ENCODE measurements at places on chromosomes 2 and 18.

GRCh38 chr2:226466589-226466988, 333.0 kb downstream of the IRS1 start:
- no peak for DNase-seq

DNA sequence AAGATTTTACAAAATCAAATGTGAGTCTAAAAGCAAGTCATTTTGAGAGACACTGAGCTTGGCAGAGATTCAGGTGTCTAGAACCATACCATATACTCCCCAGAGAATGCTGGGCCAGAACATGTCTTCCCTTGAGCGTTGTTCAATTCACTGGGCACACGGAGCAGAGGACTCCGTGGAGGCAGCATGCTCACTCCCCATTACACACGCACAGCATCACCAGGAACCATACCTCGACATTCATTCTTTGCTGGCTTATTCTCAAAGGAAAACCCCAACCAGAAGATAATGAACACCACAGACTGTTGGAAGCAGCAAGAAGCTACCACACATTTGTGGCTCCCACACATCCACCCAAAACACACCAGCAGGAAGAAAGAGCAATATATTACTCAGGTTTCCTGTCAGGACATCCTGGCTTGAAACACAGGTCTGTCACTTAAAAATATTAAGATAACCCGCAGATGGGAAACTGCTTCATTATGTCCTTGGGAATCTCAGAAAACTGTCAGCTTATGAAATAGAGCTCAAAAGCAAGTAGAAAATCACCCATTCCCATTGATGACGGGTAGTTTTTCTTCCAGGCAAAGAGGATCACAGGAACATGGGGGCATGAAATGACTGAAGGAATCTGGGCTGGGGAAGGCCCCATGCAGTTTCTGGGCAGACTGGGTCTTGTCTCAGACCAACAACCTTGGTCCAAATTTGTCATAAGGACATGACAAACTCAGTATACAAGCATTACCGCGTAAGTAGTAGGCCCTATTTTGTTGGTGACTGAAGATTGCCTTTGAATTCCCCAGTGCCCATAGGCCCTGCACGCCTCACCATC, 46.4 kb downstream of the PCBP1 start:
- DNase-seq, result peak; percentile 32

GRCh38 chr2:218217360-218218267, 625 bp downstream of the ARPC2 start:
- peak; percentile 73 for DNase-seq

DNA sequence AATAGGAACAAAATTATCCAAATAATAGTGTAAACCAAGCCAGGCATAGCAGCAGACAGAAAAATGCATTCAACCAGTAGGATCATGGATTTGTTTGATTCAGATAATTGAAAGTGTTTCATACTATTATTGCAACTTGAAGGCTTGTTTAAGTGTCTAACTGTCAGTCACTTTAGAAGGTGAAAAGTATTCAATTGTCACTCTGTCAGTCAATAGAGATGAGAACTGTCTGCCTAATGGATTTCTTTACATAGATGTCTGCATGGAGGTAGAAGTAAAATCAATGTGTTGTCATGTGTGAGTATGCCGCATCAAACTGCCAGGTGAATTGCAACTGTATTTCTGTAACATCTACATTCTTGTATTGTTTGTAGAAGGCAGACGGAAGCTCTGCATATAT, 65.0 kb downstream of the ZNF407 start:
- no peak for DNase-seq

DNA sequence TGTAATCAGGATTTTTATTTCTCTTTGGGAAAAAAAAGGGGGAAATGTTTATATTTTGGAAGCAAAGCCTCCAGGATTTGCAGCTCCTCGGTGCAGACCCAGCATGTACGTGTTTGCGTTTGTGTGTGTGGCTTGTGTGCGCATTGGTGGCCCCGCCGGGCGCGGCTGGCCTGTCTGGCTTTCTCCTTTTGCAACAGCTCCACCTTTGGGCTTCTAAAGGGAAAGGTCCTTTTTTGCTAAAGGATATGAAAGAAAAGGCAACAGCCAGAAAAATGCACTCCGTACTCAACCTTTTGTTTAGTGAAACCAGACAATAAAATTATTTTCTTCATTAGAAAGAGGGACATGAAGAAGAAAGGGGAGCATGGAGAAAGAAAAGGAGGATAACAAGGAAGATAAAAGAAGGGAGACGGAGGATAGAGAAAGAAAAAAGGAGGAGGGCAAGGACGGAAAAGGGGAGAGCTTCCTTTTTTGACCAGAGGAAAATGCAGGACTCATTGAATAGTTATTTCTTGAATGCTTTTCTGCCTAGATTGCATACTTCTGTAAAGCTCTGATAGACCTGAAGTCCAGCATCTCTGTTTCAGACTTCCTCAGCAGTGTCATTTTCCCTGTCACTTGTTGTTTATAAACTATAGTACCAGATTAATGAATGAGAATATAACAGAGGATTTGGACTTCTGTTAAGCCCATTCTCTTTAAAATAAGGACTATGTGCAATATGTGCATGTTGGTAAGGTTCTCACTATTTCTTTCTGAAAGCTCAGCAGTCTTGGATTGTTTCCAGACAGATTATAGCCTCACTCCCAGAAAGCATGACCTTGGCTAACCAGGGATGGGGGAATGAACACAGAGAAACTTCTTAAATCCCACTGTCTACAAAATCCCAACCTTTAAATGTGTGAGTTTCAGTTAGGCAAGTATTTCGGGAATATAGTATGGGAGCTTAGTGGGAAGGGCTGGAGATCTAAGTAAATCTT, 563.1 kb upstream of the PIK3C3 start:
- DNase-seq, result peak; percentile 41

DNA sequence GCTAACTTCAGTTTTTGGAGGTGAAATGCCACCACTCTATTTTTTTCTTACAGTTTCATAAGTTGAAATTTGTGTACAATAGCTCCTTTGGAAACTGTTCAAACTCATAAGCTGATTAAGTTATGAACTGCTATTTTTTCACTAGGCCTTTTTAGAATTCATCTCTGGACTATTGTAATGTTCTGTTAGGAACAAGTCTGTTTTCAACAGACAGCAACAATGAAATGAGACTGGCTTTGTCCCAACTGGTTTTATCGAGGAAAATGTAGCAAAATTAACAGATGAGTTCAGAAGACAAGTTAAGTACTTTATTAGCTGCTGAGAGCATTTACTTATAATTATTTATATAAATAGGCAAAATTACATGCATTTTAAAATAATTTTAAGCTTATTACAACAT, 310.6 kb downstream of the ZNF804A start:
- no peak for DNase-seq

- no peak for DNase-seq
Observed at GRCh38 chr18:45284851-45285250, 330.4 kb upstream of the SLC14A2 start.

DNA sequence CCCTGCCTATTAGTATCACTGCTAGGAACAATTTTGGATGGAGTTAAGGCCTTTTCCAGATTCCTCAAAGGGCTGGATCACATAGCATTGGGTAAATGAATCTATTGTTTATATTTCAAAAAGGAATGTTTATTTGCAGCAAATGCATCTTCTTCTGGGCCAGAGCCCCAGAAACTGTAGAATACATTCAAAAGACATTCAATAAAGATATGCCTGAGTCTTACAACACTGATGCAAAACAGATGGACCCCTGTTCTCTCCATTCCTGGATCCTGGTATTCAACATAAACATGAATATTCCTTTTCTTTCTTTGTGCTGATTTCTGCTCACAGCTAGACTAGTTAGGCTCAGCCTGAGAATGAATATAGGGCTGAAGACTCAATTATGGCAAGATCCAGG, 227.2 kb upstream of the KLHL29 start:
- DNase-seq, result no peak

DNA sequence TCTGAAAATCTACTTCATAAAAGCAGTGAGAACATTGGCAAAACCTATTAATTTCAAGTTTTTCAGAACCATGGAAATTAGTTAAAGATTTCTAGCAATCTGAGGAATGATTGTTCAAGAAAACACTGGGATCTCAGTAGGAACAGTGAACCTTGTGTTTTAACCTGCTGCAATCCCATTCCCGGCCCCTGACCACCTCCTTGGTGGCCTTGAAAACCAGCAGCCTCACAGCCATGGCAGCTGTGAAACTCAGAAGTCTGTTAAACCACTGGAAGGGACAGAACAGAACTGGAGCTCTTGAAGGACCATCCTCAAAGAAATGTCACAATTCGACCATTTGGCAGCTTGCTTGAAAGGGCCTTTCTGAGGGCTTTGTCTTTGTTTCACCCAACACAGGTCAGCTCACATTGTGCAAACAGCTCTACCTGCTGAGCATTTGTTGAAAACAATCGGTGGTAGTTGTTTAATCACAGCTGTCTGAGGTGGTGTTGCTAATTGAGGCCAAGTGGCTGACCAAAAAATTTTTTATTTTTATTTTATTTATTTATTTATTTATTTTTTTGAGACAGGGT, 25.8 kb downstream of the NEDD4L start:
- no peak for DNase-seq

- DNase-seq, result no peak
Observed at GRCh38 chr2:178008636-178009289, 63.8 kb downstream of the PDE11A start.

DNA sequence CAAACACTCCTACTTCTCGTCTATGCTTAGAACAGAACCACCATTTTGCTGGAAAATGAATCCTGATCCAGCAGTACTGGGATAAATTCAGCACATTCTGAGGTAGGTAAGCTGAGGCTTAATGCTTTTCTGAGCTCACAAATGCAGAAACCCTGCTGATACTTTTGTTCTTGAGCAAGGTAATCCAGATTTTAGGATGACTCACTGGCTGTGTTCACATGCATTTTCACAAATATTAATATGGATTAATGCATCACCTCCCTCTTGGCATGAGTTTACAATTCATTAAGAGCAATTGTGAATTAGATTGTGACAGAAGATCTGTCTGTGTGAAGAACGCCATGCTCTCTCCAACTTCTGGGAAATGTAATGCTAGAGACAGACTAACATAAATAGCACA, 42.2 kb downstream of the RAD51AP2 start:
- no peak for DNase-seq

DNA sequence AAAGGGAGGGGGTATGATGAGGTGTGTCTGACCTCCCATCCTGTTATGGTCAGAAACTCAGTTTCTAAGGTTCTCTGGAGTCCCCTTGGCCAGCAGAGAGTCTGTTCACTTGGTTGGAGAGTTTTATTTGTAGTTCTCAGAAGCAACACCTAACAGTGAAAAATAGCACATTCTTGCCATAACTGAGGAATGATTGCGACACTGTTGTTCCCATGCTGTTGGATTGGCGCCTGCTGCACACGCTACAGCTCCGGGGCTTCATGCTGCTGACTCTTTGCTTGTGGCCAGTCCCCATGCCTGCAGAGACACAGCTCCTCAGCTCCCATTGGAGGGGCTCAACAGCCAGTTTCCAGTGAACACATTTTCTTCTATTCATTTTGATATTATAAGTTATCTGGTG, 42.1 kb downstream of the TPGS2 start:
- DNase-seq, result no peak

DNA sequence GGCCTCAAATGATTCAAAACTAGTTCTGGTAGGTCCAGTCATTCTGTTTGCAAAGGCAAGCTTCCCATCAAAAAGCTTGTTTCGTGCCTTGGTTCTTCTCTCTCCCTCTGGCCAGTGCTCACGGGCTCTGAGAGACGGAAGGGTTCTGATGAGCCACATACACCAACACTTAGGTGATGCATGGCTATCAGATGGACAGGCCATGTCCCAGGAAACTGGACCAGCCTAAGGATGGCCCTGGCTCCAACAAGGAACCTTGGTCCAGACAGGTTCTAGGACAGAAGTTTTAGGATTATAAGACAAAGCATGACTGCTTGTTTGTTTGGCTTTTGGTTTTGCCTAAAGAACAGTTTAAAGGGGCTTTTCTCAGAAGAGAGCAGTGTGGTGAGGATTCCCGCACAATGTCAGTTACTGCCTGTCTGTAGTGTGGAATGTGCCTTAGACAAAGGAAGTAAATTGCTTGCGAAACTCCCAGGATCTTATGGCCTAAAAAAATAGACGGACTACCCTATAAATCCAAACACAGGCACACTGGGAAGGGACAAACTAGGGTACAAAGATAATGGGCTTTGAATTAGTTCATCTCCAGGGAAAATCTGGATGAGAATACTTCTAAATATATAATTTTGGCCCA, 10.3 kb downstream of the CYP1B1 start:
- no peak for DNase-seq

- no peak for DNase-seq
Observed at GRCh38 chr2:62391696-62392095, 114.3 kb downstream of the TMEM17 start.

GRCh38 chr18:3442919-3443318, 7.1 kb upstream of the TGIF1 start:
- no peak for DNase-seq

- DNase-seq, result no peak
Observed at GRCh38 chr2:8170552-8171327, 511.1 kb upstream of the ID2 start.

DNA sequence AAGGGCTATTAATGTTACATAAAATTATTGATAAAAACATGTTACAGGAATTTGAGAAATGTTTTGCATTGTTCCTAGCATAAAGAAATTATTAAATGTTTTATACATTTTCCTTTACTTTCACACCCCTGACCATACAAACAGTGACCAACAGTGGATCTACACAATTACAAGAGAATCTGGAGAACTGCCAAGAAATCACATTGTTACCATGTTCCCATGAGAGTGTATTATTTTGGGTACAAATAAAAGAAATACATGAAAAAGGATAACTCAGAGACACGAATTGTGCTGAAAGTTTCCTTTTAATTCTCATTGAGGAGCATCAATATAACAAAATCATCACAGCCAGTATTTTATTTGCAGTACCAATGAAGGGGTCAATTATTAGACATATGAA, 150.1 kb downstream of the WDPCP start:
- DNase-seq, result no peak

DNA sequence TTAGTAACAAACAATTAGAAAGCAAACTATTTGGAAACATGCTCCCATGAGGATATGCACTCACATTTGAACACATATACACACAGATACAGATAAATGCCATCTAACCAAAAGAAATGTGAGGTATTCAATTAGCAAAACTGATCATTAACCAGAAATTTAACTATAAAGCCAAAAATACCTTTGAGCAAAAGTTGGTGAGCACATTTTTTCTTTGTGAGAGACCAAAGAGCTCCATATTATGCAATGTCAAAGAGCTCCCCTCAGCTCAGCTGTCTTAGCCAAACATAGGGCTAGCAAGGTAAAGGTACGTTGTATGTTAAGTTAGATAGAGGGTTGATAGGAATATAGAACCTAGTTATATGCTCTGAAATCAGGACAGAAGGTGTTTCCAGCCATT, 43.8 kb downstream of the CYBRD1 start:
- no peak for DNase-seq

GRCh38 chr2:157363612-157364101, 38.0 kb upstream of the ERMN start:
- no peak for DNase-seq

- DNase-seq, result no peak
Observed at GRCh38 chr18:35106845-35107148, 65.6 kb downstream of the MAPRE2 start.

DNA sequence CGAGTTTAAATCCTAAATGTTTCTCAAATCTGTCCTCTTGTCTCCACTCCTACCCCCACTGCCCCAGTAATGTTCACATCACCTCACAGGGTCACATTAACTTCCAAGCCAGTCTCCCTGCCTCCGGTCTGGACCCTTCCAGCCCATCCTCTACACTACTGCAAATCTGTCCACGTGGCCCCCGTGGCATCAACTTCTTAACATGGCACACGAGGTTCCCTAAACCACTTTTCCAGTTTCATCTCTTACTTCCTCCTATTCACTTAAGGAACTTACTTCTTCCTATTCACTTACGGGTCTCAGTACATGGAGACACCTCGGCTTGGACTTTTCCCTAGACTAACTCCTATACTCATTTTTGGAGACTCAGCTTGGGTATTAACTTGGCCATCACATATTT, 27.0 kb downstream of the MRPL33 start:
- DNase-seq, result no peak

All from GM13976 (cell line).